H1 (cell line): ENCODE measurements at places on chromosomes 6 and 20.

- DNase-seq: peak; percentile 3
- no peaks in the 10 kb centered on the region for H3K27me3 ChIP-seq
- H3K27ac ChIP-seq: no peak overlapping the region
- H3K36me3 ChIP-seq: no peaks in the 10 kb centered on the region
- H3K4me3 ChIP-seq: no peak overlapping the region
Measured at GRCh38 chr6:121791396-121792315, 356.2 kb downstream of the GJA1 start.

DNA sequence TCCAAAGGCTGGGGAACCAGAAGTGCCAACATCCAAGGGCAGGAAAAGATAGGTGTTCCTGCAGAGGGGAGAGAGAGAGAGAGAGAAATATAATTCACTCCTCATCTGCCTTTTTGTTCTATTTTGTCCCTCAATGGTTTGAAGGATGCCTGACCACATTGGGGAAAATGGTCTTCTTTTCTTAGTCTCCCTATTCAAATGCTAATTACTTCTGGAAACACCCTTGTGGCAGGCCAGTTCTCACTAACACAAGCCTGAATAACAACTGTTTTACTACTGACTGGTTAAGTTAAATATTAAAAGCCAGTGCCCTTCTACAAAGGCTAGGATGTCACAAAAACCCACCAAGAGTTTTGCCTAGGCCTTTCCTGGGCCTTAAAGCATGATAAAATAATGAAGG lies 425.4 kb upstream of the HTR1E start:
- H3K4me3 ChIP-seq: no peak overlapping the region
- no peak overlapping the region for H3K27ac ChIP-seq
- H3K27me3 ChIP-seq: no peaks in the 10 kb centered on the region

DNA sequence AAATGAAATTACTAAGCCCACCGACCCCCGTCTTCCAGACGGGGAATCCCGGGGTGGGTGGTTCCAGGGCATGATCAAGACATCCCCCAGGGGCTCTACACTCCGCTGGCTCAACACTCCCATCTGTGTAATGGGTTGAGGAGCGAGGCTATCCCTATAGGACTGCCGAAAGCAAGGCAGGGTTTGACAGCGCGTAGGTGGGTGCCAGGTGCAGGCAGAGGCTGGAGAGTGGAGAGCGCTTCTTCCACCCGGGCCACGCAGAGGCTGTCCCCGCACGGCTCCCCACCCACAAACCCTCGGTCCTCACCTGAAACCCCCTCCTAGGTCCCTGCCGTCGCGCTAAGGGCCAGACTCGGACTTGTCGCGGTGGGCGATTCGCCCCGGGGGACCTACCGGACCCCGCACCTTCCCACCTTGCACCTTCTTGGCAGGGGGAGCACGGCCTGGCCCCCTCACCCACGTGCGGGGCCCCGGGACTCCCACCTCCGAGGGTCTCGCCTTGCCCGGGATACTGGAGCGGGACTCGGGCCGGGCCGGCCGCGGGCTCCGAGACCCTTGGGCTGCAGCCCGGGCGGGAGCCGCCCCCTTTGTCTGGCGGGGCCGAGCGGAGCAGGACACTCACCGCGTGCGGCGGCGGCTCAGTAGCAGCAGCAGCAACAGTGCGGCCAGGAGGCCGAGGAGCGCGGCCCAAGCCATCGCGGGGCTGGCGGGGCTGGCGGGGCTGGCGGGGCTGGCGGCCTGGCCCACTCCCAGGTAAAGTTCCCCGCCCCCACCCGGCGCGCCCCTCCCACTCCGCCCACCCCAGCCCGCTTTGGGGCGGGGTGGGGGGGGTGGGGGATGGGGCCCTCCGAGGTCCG lies at the start of gene PTGIS:
PTGIS (minus strand) TSS at position 717 of the 857 bp plus-strand sequence; CDS start at position 696, 21 bp downstream.
- peak; percentile 83 for DNase-seq
- H3K4me1 ChIP-seq: peaks cover 11% of the 10 kb centered on the region
- H3K27ac ChIP-seq: peak within 1 kb of the TSS; percentile 84
- no peaks in the 10 kb centered on the region for H3K36me3 ChIP-seq

DNA sequence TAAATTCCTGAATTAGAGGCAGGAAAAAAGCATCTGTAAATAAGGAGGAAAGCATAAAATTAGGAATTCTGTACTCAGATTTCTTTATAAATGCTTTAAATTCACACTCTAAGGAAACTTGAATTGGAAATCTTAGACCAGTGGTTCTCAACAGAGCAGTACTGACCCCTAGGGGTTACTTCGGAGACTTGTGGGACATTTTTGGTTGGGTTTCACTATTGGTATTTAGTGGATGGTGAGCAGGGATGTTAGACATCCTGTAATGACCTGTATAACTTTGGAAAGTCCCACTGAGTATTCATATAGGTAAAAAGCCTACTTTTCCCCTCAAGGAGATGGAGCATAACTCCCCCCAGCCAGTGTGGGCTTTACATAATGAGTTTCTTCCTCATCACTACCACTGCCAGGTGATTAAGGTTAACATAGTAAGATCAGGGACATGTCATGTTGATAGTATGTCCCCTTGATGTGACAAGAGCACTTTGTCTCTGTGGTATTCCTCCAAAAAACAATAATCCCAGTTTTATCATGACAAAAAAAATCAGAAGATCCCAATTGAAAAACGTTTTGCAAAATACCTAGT lies 31.0 kb downstream of the GLO1 start:
- no peaks in the 10 kb centered on the region for H3K4me1 ChIP-seq
- no peak for DNase-seq
- no peak overlapping the region for H3K4me3 ChIP-seq
- H3K27ac ChIP-seq: no peak overlapping the region
- no peaks in the 10 kb centered on the region for H3K27me3 ChIP-seq
- H3K36me3 ChIP-seq: peaks cover 8% of the 10 kb centered on the region

DNA sequence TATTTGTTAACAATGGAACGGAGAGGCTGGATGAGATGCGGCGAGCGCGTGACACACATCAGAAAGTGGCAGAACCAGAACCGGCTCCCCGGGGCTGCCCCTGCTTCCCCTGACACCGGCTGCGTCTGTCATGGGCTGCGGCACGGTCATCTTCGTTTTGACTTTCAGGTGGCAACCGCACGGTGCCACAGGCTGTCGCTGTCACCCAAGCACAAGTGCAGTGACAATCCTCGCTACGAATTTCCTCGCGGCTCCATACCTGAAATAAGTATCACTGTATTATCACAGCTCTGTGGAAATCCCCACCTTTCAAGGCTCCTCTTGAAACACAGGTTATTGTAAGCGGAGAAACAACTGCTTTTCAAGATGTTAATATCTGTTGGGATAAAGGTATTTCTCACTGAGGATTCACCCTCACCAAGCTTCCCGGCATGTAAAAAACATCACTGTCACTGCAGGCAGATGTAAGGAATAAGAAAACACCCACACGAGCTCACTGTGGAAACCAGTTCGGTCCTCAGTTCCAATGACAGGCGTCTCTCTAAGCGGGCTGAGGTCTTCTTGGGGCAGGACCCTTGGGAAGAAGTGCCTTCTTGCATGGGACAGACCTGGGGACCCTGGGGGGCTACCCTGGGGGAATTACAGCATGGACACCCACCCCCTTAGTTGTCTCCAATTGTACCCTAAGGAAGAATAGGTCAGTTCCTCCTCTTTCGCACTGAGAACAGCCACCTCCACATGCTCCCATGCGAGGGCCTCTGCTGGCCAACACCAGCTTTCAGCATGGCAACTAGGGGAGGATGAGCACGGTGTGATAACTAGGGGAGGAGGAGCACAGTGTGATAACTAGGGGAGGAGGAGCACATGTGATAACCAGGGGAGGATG lies 86.3 kb downstream of the DACT2 start:
- no peak for DNase-seq
- no peaks in the 10 kb centered on the region; the same call in 1 of the 2 replicates for H3K27me3 ChIP-seq
- no peak overlapping the region for H3K4me3 ChIP-seq
- H3K36me3 ChIP-seq: no peaks in the 10 kb centered on the region
- H3K4me1 ChIP-seq: peaks cover 5% of the 10 kb centered on the region

DNA sequence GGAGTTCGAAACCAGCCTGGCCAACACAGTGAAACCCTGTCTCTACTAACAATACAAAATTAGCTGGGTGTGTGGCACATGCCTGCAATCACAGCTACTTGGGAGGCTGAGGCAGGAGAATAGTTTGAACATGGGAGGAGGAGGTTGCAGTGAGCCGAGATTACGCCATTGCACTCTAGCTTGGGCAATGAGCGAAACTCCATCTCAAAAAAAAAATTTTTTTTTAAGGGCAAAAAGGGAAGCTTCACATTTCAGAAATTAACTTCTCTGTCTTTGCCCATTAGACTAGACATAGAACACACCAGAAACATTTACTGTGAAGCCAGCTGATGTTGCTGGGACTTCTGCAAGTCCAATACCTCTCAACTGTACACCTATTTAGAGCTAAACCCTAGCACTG lies 90.8 kb upstream of the HDAC2 start:
- no peak for DNase-seq
- H3K27ac ChIP-seq: no peak overlapping the region
- no peaks in the 10 kb centered on the region for H3K27me3 ChIP-seq
- no peak overlapping the region for H3K4me3 ChIP-seq

GRCh38 chr6:33740204-33740608 lies 6.5 kb downstream of the IP6K3 start:
- DNase-seq: no peak
- H3K4me1 ChIP-seq: peaks cover 5% of the 10 kb centered on the region; the same call in 1 of the 2 replicates
- no peaks in the 10 kb centered on the region for H3K27me3 ChIP-seq
- no peaks in the 10 kb centered on the region for H3K36me3 ChIP-seq
- H3K4me3 ChIP-seq: no peak overlapping the region

DNA sequence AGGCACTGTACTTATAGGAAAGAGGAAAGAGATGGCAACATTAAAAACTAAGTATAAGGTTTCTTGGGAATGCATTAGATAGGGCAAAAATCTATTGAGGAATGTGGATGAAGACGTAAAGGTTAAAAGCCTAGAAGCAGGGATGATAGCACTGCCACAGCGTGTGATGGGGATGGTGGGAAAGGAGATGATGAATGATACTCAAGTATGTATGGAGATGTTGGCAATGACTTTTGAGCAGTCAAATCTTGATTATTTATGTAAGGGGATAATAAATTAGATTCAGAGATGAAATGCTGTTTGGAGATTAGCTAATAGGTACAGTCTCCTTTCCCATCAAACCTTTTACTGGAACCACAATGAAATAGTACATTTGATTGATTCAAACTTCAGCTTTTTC lies 432.8 kb downstream of the GRIK2 start:
- no peak overlapping the region for H3K4me3 ChIP-seq
- DNase-seq: no peak
- H3K4me1 ChIP-seq: peaks cover 3% of the 10 kb centered on the region; the same call in 1 of the 2 replicates
- no peak overlapping the region for H3K27ac ChIP-seq

- H3K4me3 ChIP-seq: no peak overlapping the region
- H3K27ac ChIP-seq: no peak overlapping the region
- no peaks in the 10 kb centered on the region for H3K4me1 ChIP-seq
- DNase-seq: no peak
- no peaks in the 10 kb centered on the region for H3K36me3 ChIP-seq
- no peaks in the 10 kb centered on the region for H3K27me3 ChIP-seq
Measured at GRCh38 chr20:13953227-13953626, 37.2 kb downstream of the SEL1L2 start.

GRCh38 chr6:44494011-44494501 lies 106.5 kb downstream of the CDC5L start:
- no peaks in the 10 kb centered on the region for H3K36me3 ChIP-seq
- H3K27me3 ChIP-seq: no peaks in the 10 kb centered on the region
- DNase-seq: no peak
- no peaks in the 10 kb centered on the region; the same call in 1 of the 2 replicates for H3K4me1 ChIP-seq

DNA sequence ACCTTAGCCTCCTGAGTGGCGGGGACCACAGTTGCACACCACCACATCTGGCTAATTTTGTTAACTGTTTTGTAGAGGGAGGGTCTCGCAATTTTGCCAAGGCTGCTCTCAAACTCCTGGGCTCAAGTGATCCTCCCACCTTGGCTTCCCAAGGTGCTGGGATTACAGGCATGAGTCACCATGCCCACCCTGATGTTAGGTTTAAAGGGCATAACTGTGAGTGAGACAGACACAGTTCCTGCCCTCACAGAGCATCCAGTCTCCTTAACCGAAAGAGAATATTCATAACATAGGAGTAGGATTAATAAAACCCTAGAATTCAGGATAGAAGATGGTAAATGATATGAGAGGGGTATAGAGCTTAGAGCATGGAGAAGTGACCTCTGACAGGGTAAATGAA lies 3.1 kb upstream of the SPATA2 start:
- H3K27me3 ChIP-seq: no peaks in the 10 kb centered on the region
- H3K36me3 ChIP-seq: no peaks in the 10 kb centered on the region
- 0 out of 2 replicates have a peak, but pooled peaks cover 6% of the 10 kb centered on the region for H3K4me1 ChIP-seq

- no peaks in the 10 kb centered on the region for H3K36me3 ChIP-seq
- H3K4me1 ChIP-seq: no peaks in the 10 kb centered on the region
- H3K27me3 ChIP-seq: no peaks in the 10 kb centered on the region
- no peak for DNase-seq
- H3K4me3 ChIP-seq: no peak overlapping the region
- no peak overlapping the region for H3K27ac ChIP-seq
Measured at GRCh38 chr20:3652676-3653596, 10.3 kb downstream of the GFRA4 start.

- no peaks in the 10 kb centered on the region for H3K27me3 ChIP-seq
- no peak overlapping the region for H3K4me3 ChIP-seq
- DNase-seq: peak; percentile 13
- H3K36me3 ChIP-seq: no peaks in the 10 kb centered on the region
- H3K27ac ChIP-seq: no peak overlapping the region
Measured at GRCh38 chr20:2972126-2972525, 71.3 kb upstream of the GNRH2 start.

- H3K36me3 ChIP-seq: no peaks in the 10 kb centered on the region
- H3K4me1 ChIP-seq: no peaks in the 10 kb centered on the region
- no peak for DNase-seq
- H3K27ac ChIP-seq: no peak overlapping the region
- H3K27me3 ChIP-seq: no peaks in the 10 kb centered on the region
Measured at GRCh38 chr6:48933136-48933535, 529.9 kb downstream of the MMUT start.

DNA sequence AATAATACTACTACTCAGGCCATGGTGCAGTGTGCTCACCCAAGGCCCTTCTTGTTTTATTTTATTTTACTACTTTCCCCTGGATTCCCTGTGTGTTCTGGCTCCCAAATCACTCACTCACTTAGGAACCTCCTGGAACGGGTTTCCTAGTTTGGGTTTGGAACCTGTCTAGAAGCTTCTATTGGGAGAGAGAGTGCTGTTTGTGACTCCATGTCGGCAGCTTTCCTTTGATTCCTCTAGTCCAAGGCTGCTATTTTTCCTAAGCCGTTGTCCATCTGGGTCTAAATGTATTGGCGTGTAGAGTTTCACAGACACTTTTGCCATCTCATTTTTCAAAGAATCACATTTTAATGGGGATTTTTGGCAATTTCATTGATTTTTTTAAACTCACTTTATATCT lies 70.8 kb downstream of the FOXA2 start:
- H3K27me3 ChIP-seq: no peaks in the 10 kb centered on the region
- no peaks in the 10 kb centered on the region for H3K36me3 ChIP-seq
- no peak overlapping the region for H3K4me3 ChIP-seq
- H3K4me1 ChIP-seq: no peaks in the 10 kb centered on the region
- DNase-seq: no peak
